Activated CD8-positive, alpha-beta memory T cell treated with anti-CD3 and anti-CD28 coated beads for 1 hour (primary cell): ENCODE measurements at places on chromosomes 13 and 19.

DNA sequence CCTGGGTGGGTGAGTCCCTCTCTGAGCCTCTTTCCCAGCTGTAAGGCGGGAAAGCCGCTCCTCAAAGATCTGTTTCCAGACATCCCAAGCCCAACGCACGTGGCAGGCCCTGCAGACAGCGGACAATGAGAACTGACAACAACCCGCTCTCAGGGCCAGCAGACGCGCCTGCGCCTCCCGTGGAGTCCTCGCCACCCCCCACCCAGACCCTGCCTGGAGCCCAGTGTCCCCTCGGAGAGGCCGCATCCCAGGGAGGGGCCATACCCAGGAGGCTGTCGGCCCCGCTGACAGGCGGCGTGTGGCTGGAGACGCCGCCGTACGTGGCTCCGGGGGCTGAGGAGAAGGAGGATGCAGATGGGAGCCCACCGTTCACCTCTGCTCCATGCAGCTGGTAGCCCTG, 16.3 kb upstream of the UQCR11 start:
- DNase-seq, result no peak

DNA sequence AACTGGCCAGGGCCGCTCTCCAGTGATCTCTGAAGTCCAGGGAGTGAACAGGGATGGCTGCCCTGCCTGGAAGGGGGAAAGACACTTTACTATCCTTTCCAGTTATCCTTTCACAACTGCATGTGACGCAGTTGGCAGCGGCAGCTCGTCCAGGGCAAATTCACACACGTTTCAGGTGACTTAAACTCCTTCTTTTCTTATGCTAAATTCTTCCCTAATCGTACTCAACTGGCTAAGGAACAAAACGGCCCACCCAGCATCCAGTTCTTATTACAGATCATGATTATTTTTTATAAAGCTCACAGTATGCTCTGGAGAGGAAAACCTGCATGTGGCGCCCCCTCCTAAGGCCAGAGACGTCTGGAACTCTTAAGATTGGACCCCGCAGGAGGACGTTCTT, 767.1 kb downstream of the UQCRFS1 start:
- DNase-seq, result no peak

GRCh38 chr13:83449668-83450395, 432.4 kb downstream of the SLITRK1 start:
- no peak for DNase-seq

DNA sequence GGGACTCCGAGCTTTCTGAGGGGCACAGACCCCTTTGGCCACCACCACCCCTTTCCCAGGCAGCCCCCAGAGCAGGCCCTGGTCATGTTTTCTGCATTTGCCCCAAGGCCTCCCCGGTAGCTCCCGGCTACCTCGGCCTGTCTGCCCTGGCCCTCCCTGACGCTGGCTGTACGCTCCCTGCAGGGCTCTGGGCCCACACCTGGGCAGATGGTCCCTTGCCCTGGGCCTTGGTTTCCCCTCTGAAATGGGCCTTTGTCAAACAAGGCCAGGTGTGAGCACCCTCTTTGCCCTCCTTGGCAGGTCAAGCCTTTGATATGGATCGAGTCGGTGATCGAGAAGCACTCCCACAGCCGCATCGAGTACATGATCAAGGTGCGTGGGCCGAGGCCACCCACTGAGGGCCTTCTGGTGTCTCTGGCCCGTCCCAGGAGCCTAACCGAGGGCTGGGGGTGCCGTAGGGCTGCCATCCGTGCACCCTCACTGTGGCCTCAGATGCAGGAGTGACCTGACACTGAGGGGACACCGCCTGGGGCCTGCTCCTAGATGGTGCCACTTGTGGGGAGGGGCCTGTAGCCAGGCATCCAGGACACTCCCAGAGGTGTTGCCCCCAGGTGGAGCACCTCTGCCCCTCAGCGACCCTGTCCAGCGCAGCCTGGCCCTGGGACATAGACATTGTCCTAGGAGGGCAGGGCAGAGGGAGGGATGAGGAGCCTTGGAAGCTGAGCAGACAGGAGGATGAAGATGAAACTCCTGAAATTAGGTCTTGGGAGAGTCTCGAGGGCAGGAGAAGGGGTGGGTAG, 30.3 kb downstream of the AP1M1 start:
- no peak for DNase-seq

- no peak for DNase-seq
These were observed 4.3 kb downstream of the GDF15 start for GRCh38 chr19:18390065-18390907.

DNA sequence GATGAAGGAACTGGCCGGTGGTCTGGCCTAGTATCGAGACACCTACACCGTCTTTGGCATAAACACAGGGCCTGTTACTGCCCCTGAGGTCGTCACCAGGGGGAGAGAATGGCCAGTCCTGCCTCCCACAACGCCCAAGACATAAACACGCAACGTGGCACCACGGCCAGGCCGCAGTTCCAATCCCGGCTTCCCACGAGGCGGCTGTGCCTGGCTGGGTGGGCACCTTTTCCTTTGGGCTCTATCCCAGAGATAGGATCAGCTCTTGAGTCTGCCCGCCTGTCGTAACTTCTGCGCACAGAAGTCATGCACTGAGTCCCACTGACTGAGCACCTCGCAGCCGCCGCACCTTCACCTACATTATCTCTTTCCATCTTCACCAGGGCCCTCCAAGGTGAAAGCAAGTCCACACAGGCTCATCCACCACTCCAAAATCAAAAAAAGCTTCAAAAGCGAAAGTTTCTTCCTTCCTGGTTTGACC, 1.1 kb downstream of the MIER2 start:
- no peak for DNase-seq

DNA sequence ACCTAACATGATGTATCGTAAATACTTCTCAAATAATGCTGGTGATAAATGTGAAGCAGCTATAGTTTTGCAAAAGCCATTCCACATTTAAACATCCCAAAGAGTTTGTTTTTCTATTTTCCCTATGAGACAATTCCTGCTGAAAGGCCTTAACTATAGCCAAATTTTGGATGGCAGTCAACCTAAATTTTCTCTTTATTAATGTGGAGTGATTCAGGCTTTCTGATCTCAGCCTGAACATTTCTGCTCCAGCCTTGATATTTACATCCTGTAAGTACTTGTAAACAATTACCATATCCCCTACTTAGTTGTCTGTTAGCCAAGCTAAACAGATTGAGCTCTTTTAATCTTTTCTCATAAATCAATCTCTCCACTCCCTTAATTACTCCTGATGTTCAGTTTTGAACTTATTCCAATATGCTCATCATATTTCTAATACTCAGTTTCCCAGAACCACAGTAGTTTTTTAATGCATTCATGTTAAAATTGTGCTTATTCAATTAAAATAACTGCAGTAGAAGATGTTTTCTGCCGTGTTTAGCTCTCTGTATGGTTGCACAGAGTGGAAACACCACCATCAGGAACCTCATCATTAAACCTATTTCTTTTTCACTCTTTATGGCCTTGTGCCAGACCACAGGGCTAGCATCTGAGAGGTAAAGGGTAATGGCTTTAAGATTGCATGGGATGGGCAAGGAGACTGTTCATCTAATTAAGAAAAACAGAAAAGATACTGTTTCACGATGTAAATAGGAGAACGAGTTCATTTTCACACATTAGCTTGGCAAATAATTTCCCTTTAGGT, 1235.2 kb upstream of the SLC10A2 start:
- DNase-seq, result no peak

- DNase-seq, result no peak
These were observed 56.4 kb downstream of the SIPA1L3 start for GRCh38 chr19:37963190-37963936.

DNA sequence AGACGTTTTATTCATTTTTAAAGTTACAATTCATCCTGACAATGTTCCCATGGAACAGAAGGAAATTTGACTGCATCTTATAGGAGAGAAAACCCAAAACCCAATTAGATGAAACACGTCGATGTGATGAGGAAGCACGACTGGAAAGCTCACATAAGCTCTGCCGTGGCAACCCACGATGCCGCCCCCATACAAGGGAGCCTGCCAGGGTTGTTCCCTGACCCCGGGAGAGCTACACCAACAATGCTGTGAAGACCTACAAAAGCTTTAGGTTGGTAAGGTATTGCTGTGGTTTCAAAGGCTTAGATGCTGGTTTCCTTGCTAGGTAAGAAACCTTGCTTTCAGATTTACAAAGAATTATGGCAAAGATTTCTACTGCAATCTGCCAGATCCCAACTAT, 393.1 kb downstream of the KLF12 start:
- DNase-seq, result no peak

DNA sequence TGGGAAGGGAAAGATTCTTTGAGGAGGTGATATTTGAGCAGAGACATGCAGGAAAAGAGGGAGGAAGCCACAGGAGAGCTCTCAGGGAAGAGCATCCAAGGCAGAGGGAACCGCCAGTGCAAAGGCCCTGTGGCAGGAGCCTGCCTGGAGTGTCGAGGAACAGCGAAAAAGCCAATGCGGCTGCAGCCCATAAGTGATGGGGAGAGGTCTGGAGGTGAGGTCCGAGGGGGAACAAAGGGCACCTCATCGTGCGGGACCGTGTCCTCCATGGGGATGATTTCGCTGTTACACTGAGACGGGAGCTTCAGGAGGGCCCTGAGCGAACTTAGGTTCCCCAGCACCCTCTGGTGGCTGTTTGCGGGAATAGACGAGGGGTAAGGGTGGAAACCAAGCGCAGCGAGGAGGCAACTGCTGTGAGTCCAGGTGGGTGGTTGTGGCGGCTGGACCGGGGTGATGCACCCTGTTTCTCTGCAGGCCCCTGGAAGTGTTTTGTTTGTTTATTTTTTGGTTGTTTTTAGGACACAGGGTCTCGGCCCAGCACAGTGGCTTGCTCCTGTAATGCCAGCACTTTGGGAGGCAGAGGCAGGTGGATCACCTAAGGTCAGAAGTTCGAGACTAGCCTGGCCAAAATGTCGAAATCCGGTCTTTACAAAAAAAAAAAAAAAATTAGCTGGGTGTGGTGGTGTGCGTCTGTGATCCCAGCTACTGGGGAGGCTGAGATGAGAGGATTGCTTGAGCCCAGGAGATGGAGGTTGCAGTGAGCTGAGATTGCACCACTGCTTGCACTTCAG, 5.9 kb upstream of the EHD2 start:
- DNase-seq, result peak; percentile 49

- no peak for DNase-seq
These were observed 25.2 kb upstream of the ZNF845 start for GRCh38 chr19:53308339-53308811.

- no peak for DNase-seq
These were observed 36.6 kb downstream of the TGDS start for GRCh38 chr13:94559222-94559795.

GRCh38 chr13:73065665-73066340, 7.0 kb downstream of the KLF5 start:
- no peak for DNase-seq

DNA sequence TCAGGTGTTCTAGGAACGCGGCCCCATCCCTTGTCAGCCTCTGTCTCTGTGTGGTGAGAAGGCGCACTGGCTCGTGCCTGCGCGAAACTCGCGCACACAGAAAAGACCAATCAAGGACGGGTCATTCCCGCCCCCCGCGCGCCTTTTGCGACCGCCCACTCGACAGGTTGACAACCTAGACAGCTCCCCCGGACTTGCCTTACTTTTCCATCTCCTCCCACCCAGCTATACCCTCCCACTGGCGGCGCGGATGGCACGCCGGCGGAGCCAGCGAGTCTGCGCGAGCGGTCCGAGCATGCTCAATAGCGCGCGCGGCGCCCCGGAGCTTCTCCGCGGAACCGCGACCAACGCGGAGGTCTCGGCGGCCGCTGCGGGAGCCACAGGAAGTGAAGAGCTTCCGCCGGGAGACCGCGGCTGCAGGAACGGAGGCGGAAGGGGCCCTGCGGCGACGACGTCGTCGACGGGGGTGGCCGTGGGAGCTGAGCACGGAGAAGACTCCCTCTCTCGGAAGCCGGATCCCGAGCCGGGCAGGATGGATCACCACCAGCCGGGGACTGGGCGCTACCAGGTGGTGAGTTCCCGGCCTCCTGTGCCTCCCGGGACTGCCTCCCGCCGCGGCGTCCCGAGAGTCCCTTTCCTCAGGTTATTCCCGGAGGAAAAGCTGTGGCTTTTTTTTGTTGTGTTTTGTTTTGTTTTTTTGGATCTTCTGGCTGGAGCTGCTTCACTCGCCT, at the start of gene NDFIP2:
TSS of gene NDFIP2 (plus strand) at position 202 of the 731 bp plus-strand sequence. CDS start at position 251, 49 bp downstream.
- peak; percentile 75 for DNase-seq
